ENCODE measurements at places on chromosomes 1 and 21. TPM values are rescaled to one million over a fixed set of nuclear protein-coding genes. Genes with fewer than 3 reads are reported as not detected.

NTRK1 gene
- 23.5 TPM for total RNA-seq

EDARADD gene
- 1.7 TPM for total RNA-seq

AVPR1B gene
- total RNA-seq, result not detected

RHBDL2 gene
- not detected for total RNA-seq

SPATA46 gene
- not detected for total RNA-seq

ITLN2 gene
- total RNA-seq, result not detected

ECM1 gene
- total RNA-seq, result 0.81 TPM

DRAXIN gene
- total RNA-seq, result 0.20 TPM

AGT gene
- total RNA-seq, result not detected

OR6N1 gene
- not detected for total RNA-seq

AMY1C gene
- total RNA-seq, result not detected

DMRTA2 gene
- not detected for total RNA-seq

CLCA1 gene
- total RNA-seq, result not detected

LRIG2 gene
- 8.3 TPM for total RNA-seq

ANKRD35 gene
- 0.54 TPM for total RNA-seq

KDM1A gene
- total RNA-seq, result 75.2 TPM

GJA9 gene
- total RNA-seq, result not detected

ANGPTL3 gene
- total RNA-seq, result not detected

CYP4A22 gene
- total RNA-seq, result not detected

MEGF6 gene
- 2.0 TPM for total RNA-seq

VAV3 gene
- total RNA-seq, result 6.2 TPM

MYCBP gene
- 46.4 TPM for total RNA-seq

TRAF3IP3 gene
- total RNA-seq, result 194 TPM

DNAH14 gene
- total RNA-seq, result 1.8 TPM

IVL gene
- total RNA-seq, result not detected

NVL gene
- total RNA-seq, result 37.7 TPM

GCSAML gene
- total RNA-seq, result 0.16 TPM

CELF3 gene
- not detected for total RNA-seq

RGS4 gene
- not detected for total RNA-seq

TMEM167B gene
- 21.8 TPM for total RNA-seq

CADM3 gene
- total RNA-seq, result not detected

ANGPTL1 gene
- total RNA-seq, result not detected

CCDC27 gene
- total RNA-seq, result not detected

MX2 gene
- total RNA-seq, result 9.2 TPM

KCND3 gene
- total RNA-seq, result not detected

SMCP gene
- total RNA-seq, result not detected

C1orf87 gene
- not detected for total RNA-seq

ABCA4 gene
- not detected for total RNA-seq

LEFTY2 gene
- total RNA-seq, result not detected

JAM2 gene
- 1.5 TPM for total RNA-seq

RPE65 gene
- not detected for total RNA-seq

All from activated CD8-positive, alpha-beta T cell treated with anti-CD3 and anti-CD28 coated beads for 36 hours (primary cell).